ENCODE measurements at places on chromosomes 5 and 9. TPM values are rescaled to one million over a fixed set of nuclear protein-coding genes. Genes with fewer than 3 reads are reported as not detected.

The FREM1 gene
- 0.85 TPM for total RNA-seq

DNA sequence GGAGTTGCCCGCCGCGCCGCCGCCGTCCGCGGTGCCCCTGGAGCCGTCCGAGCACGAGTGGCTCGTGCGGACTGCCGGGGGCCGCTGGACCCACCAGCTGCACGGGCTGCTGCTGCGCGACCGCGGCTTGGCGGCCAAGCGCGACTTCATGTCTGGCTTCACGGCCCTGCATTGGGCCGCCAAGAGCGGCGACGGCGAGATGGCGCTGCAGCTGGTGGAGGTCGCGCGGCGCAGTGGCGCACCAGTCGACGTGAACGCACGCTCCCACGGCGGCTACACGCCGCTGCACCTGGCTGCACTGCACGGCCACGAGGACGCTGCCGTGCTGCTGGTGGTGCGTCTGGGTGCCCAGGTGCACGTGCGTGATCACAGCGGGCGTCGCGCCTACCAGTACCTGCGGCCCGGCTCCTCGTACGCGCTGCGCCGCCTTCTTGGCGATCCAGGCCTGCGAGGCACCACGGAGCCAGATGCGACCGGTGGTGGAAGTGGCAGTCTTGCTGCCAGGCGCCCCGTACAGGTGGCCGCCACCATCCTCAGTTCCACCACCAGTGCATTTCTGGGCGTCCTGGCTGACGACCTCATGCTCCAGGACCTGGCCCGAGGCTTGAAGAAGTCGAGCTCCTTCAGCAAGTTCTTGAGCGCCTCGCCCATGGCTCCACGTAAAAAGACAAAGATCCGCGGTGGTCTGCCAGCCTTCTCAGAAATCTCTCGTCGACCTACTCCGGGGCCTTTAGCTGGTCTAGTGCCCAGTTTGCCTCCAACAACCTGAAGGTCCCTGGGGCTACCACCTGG is 1.6 kb downstream of the SOWAHA start:
- H3K4me3 ChIP-seq: peak overlapping the region; percentile 62
- H3K4me1 ChIP-seq: peaks cover 8% of the 10 kb centered on the region
- H3K27me3 ChIP-seq: peaks cover 5% of the 10 kb centered on the region

The TMC1 gene
- not detected for total RNA-seq

- no peaks in the 10 kb centered on the region for H3K4me1 ChIP-seq
- H3K36me3 ChIP-seq: no peaks in the 10 kb centered on the region
- H3K27ac ChIP-seq: no peak overlapping the region
Measured at GRCh38 chr9:95373069-95373681, 55.7 kb upstream of the FANCC start.

The SLC36A3 gene
- not detected for total RNA-seq

DNA sequence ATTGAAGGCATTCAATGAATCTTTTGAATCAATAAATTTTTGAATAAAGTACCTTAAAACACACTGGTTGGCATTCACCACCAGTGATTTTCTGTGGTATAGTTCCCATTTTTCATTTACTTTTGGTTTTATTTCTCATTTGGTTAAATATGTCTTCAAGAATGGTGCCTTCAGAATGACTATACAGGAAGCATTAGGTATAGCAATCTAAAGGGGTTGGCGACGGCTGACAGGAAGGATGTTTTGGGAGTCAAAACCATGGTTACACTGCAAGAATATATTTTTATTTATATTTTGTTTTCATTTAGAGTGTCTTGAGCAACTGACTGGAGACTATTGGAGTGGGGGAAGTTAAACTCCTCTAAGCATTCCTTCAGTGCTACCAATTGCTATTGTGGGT is 235.7 kb downstream of the HTR1A start:
- H3K36me3 ChIP-seq: no peaks in the 10 kb centered on the region
- DNase-seq: no peak
- no peak overlapping the region for H3K27ac ChIP-seq
- no peak overlapping the region for H3K4me3 ChIP-seq

The SOWAHA gene
- total RNA-seq: not detected

The ZNF300 gene
- total RNA-seq: 2.9 TPM
